Keratinocyte (primary cell): ENCODE measurements at places on chromosomes 4 and X. TPM values are rescaled to one million over a fixed set of nuclear protein-coding genes. Genes with fewer than 3 reads are reported as not detected.

GRCh38 chr4:8727131-8727530, 134.6 kb downstream of the CPZ start:
- DNase-seq: no peak
- no peaks in the 10 kb centered on the region for H3K4me1 ChIP-seq
- no peak overlapping the region for H3K4me3 ChIP-seq
- no peaks in the 10 kb centered on the region for H3K27me3 ChIP-seq

DNA sequence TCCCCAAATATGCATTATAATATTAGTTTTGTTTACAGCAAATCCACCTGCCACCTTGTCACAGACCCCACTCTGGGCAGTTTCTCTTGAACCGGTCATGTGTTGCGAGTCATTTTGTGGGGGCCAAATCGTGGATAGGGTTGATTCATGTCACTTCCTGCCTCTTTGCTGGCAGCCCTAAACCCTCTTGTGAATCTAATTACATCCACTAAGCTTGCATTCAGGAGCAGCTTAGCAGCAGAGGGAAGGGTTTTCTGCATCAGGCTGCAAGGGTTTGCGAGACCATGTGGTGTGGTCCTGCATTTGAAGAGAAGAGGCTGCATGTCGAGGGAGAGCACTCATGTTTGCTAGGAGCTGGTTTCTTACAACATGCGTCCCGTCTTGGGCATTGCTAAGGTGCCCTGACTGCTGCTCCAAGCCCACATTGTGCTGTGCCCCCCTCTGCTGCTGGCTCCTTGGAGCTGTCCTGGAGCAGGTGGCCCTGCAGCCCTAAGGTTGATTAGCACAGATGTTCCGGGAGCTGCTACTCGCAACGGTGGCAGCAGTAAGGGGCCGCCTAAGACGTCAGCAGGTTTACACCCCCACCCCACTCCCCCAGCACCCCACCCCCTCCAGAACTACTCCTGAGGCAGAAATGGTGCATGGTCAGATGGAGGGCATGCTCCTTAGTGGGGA, 88.9 kb upstream of the CLDN34 start:
- H3K4me3 ChIP-seq: no peak overlapping the region
- no peaks in the 10 kb centered on the region for H3K27me3 ChIP-seq
- no peaks in the 10 kb centered on the region for H3K36me3 ChIP-seq
- H3K27ac ChIP-seq: no peak overlapping the region
- no peak for DNase-seq

DNA sequence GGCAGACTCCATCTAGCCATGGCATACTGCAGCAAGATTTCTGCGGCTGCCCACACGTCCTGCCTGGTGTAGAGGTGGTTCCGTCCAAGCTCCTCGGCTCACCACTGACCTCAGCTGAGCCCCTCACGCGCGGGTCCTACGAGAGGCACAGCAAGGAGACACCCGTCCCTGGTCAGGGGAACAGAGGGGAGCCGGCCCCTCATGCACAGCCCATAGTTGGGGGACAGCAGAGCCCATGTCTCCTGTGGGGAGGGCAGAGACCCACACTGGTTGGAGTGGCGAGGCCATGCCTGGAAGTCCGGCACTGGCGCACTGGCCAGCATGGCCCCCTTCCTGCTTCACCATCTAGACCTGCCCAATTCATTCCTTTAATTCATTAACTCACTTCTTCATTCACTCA, 80.8 kb downstream of the HTRA3 start:
- peaks cover 7% of the 10 kb centered on the region for H3K4me1 ChIP-seq
- H3K4me3 ChIP-seq: no peak overlapping the region
- no peak overlapping the region for H3K27ac ChIP-seq
- no peak for DNase-seq
- peaks cover 5% of the 10 kb centered on the region for H3K27me3 ChIP-seq
- H3K36me3 ChIP-seq: no peaks in the 10 kb centered on the region

The DCLK2 gene
- 0.04 to 0.11 TPM (median 0.07 TPM) in 3 replicates for polyA plus RNA-seq

The FDCSP gene
- polyA plus RNA-seq: not detected in 3 replicates

The TBC1D9 gene
- 9.0 to 14.7 TPM (median 11.6 TPM) in 3 replicates for polyA plus RNA-seq

The SPATA18 gene
- 4.1 to 5.9 TPM (median 5.6 TPM) in 3 replicates for polyA plus RNA-seq

GRCh38 chr4:26885912-26886274, 25.3 kb downstream of the STIM2 start:
- no peaks in the 10 kb centered on the region for H3K4me1 ChIP-seq
- H3K27ac ChIP-seq: no peak overlapping the region
- H3K36me3 ChIP-seq: no peaks in the 10 kb centered on the region
- no peaks in the 10 kb centered on the region for H3K27me3 ChIP-seq

DNA sequence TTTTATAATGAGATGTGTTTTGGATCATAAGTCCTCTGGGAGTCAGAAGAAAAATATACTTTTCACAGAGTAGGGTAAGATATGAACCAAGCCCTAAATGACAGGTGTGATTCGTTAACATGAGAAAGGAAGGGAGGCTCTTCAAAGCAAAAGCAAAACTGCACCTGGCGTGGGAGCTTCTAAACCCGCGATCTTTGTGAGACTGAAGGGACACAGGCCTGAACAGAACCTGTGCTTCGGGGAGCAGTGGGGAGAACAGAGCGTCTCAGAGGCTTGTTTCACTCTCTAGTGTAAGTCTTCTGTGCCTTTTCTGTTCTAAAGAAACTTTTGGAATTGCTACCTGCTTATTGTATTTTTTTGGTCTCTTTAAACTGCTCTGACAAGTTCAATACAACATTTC, 30.2 kb upstream of the CYP4V2 start:
- H3K27ac ChIP-seq: no peak overlapping the region
- peaks cover 4% of the 10 kb centered on the region for H3K27me3 ChIP-seq
- DNase-seq: no peak
- no peak overlapping the region for H3K4me3 ChIP-seq

DNA sequence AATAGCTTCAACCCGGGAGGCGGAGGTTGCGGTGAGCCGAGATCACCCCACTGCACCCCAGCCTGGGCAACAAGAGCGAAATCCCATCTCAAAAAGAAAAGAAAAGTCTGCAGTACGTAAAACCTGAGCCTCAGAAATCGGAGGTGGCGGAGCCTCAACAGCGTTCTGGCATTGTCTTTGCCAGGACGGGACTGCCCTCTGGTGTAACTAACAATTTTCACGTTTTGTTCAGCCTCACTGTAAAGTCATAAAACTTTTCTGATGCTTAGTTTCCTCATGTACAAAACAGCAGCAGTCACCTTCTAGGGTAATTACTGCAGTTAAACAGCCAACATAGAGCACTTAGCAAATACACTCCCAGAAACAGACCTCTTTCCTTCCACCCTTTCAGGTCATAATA, 121.7 kb downstream of the RBM47 start:
- no peaks in the 10 kb centered on the region for H3K36me3 ChIP-seq
- H3K27ac ChIP-seq: no peak overlapping the region
- DNase-seq: no peak
- no peaks in the 10 kb centered on the region for H3K27me3 ChIP-seq

DNA sequence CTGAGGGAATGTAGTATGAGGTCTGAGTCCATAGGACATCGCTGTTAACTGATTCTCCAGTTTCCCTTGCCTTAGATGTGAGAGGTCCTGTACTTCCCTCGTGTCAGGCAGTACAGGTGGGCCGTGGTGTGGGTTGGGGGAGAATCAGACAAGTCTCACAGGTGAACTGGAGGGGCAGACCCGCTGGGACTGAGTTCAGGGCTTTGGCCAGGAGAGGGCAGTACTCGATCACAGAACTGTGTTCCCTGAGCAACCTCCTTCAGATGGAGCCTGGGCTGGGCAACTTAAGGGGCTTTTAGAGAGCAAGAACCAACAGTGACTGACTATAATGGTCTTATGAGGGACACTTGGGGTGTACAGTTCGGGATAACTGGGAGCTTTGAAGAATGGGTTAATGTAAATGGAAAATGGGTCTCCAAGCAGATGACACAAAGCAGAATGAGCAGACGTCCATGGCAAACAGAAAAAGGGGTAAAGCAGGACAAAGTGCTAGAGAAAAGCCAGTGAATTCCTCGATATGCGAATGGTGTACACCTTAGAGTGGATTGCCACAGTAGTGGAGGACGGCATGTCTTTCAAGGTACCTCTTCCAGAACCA, 83.6 kb downstream of the CCNG2 start:
- H3K27ac ChIP-seq: no peak overlapping the region
- H3K4me3 ChIP-seq: no peak overlapping the region
- DNase-seq: peak; percentile 38
- H3K36me3 ChIP-seq: no peaks in the 10 kb centered on the region

The ZNF711 gene
- polyA plus RNA-seq: 0.92 to 2.9 TPM (median 2.4 TPM) in 3 replicates

DNA sequence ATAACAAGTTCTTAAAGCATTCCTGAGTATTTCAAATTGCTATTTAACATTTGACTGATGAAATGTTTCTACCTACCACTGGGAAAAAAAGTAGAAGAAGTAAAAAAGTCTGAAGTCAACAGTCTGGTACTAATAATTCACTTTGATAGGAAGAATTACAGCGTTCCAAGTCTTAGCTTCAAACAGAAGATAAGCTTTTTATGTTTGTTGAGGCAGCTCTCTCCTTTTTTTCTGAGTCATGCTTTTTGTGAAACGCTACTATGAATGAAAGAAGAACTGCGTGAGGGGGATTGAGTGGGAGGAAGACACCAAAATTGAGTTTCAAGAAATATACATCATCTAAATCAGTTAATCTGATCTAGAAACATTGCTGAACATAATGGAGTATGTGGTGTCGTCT, 13.0 kb upstream of the KDR start:
- no peaks in the 10 kb centered on the region for H3K36me3 ChIP-seq
- no peaks in the 10 kb centered on the region for H3K4me1 ChIP-seq
- H3K27ac ChIP-seq: no peak overlapping the region
- no peak for DNase-seq
- no peaks in the 10 kb centered on the region for H3K27me3 ChIP-seq
- H3K4me3 ChIP-seq: no peak overlapping the region

The CTAG2 gene
- polyA plus RNA-seq: not detected in 3 replicates

The SMIM10 gene
- polyA plus RNA-seq: 0.04 TPM in 1 of 3 replicates, not detected in the others
